ENCODE measurements at places on chromosomes 2 and 18. TPM values are rescaled to one million over a fixed set of nuclear protein-coding genes. Genes with fewer than 3 reads are reported as not detected.
A peak's percentile ranks its signal among the peaks of the same experiment; 100 is the strongest.

GRCh38 chr2:163802284-163802683 is 66.5 kb upstream of the FIGN start:
- no peak for DNase-seq

- no peak for DNase-seq
Measured at GRCh38 chr2:24490181-24490689, 819 bp upstream of the NCOA1 start.

Gene APOB
- under 0.01 TPM for total RNA-seq

- DNase-seq, result peak; percentile 11
Measured at GRCh38 chr2:138239902-138240491, 261.6 kb upstream of the SPOPL start.

Gene MPHOSPH10
- total RNA-seq, result 26.9 TPM

DNA sequence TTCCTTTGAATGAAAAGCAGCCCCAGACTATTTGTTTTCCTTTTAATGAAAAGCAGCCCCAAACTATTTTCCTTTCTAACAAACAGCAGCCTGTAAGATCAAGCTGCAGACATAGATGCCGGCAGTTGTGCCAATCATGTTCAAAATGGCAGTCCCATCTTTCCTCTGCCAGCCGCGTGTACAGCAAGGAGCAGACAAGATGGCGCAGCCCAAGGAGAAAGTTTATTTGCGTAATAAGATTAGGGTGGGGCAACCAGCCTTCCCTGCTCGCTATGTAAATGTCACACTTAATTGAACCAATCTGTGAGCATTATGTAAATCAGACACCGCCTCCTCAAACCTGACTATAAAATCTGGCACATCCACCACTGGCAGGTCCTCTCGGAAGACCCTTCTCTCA is 226.0 kb downstream of the TGIF1 start:
- DNase-seq, result no peak

DNA sequence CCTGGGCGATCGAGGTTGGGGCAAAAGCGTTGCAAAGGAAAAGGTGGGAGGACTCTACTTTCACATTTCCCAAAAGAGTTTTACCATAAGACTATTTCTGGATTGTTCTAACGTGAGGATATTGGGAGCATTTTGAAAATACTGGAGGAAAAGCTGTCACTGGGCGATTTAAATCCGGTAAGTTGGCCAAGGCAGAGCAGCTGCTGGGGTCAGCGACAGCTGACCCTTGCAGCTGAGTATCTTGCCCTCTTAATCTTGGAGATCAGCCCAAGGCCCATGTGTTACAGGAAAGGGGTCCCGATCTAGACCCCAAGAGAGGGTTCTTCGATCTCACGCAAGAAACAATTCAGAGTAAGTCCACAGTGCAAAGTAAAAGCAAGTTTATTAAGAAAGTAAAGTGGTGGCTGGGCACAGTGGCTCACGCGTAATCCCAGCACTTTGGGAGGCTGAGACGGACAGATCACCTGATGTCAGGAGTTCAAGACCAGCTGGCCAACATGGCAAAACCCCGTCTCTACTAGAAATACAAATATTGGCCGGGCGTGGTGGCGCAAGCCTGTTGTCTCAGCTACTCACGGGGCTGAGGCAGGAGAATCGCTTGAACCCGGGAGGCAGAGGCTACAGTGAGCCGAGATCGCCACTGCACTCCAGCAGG is 964 bp upstream of the ST3GAL5 start:
- DNase-seq, result peak; percentile 53

DNA sequence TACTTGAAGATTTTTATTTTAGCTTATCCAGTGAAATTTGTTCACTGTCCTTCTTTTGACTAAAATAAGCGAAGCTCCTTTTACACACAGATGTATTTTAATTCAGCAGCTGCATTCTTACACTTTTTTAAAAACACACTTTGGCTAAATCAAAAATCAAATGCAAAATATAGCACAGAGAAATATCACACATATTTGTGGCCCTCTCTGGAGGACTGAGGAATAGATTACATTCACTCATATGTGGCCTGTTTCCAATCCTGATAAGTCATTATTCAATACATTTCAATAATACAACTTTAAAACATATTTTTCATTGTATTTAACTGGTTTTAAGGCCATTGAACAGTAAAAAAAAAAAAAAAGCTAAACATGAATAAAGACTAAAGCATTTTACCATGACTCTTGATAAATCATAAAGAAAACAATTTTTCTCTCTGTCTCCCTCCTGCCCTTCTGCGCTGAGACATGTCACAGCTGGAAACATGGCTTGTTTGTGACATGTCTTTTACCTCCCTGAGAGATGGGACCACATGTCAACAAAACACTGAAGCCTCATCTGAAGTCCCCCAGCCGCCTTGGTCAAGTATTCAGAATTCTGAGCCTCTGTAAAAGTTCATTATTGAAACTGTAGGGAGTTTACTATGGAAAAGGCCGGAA is 221.0 kb downstream of the ZNF407 start:
- no peak for DNase-seq

DNA sequence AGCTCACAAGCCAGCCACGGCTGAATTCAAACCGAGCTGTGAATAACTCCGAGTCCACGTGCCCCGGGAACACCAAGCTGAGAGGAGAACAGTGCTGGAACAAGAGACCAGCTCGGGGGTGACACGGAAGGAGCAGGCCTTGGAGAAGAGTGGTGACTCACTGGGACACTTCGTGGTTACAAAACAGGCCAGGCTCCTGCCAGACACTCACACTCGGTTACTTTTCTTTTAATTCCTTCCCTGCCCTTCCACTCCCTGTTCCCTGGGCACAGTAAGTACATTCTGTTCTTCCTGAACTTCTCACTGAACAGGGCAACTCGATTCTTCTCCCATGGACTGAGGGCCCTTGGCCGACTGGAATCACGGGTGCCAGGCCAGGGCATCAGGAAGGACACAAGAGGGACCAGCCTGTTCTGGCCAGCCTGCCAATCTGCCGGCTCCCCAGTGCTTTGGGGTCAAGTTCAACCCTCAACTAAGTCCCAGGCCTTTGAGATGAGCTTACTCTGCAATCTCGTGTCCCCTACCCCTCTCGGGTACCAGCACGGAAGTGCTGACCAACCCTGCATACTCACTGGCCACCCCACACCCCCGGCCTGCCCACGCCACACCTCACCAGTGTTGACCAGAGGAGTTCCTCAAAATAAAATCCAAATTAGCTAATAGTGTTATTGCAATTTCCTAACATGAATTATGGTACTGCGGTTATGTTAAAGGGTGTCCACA is 87.5 kb downstream of the TFCP2L1 start:
- DNase-seq, result no peak

DNA sequence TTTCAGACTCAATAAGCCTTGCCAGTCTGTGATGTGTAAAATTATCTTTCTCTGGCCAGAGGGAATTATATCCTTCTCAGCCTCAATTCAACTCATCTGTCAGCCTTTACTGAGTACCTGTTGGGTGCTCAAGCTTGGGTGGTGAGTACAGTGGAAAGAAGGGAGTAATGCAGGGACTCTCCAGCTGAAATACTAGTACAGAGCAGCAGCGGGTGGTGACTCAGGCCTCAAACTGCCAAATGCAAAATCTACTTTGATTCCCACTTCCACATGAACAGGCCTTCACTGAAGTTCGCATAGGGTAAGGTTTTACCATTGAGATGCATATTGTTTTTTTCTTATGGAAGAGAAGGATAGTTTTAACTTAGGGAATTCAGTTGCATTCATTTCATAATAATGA is 326.8 kb downstream of the LRRTM1 start:
- no peak for DNase-seq

Gene ZNF385B
- 0.51 TPM for total RNA-seq
